ENCODE measurements at places on chromosomes 16 and 17. TPM values are rescaled to one million over a fixed set of nuclear protein-coding genes. Genes with fewer than 3 reads are reported as not detected.
A peak's percentile ranks its signal among the peaks of the same experiment; 100 is the strongest.

DNA sequence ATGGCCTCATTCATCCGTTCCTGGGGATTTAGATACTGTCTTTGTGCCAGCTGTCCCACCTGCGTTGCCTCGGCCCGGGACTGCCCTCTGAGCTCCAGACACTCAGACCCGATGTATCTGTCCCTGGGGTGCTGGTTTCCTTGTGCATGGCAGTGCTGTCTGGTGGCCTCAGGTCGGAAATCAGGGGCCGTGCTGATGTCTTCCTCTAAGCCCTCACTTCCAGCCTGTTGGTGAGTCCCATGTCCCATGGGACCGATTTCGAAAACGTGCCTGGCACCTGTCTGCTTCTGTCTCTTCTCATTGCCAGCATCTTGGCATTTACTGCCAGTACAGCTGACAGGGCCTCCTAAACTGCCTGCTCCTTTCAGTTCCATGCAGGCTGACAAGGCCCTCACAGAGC lies 22.1 kb downstream of the NT5M start:
- DNase-seq = no peak

- DNase-seq = peak; percentile 77
Measured at GRCh38 chr16:89192956-89193575, 7.3 kb downstream of the SLC22A31 start.

DNA sequence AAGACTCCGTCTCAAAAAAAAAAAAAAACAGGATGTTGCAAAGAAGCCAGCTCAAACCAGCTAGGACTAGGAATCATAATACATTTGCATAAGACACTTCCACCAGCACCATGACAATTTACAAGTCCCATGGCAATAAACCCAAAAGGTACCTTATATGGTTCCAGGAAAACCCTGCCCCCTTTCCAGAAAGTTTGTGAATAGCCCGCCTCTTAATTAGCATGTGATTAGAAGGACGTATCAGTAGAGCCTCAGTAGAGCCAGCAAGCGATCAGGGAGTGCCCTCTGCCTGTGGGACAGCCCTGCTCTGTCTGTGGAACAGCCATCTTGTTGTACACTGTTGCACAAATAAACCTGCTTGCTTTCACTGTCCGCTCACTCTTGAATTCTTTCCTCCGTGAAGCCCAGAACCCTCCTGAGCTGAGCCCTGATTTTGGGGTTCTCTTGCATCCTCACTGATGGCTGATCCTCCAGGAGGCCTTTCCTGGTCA lies 14.0 kb downstream of the NUPR1 start:
- DNase-seq = no peak

GRCh38 chr17:9928601-9929333 lies 23.7 kb upstream of the RCVRN start:
- DNase-seq = no peak

DNA sequence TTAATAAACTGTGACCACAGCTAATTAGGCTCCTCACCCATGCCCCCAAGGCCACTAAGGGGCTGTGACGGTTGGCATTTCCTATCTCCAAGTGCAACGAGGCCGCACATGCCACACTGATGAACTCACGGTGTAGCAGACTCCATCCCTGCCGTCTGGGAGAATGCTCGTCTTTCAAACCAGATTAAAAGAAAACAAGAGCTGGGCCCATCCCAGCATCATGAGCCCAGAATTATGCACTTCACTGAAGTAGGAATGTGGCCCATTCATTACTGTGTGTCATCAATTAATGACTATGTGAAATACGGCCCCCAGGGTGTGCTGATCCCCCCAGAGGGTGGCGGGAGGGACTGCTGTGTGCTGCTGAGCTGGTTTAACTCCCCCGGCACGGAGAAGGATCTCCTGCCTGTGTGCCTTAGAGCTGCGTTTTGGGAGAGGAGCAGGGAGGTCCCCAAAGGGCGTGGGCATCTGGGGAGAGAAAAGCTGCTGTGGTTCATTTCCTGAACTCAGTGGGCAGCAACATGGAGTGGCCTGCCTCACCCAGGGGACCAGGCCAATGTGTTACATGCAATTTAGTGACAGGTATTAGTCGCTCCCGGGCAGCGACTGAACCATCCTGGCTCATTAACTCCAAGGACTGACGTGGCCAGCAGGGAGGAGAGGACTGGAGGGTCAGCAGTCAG lies 194.5 kb downstream of the FOXL1 start:
- DNase-seq = no peak

DNA sequence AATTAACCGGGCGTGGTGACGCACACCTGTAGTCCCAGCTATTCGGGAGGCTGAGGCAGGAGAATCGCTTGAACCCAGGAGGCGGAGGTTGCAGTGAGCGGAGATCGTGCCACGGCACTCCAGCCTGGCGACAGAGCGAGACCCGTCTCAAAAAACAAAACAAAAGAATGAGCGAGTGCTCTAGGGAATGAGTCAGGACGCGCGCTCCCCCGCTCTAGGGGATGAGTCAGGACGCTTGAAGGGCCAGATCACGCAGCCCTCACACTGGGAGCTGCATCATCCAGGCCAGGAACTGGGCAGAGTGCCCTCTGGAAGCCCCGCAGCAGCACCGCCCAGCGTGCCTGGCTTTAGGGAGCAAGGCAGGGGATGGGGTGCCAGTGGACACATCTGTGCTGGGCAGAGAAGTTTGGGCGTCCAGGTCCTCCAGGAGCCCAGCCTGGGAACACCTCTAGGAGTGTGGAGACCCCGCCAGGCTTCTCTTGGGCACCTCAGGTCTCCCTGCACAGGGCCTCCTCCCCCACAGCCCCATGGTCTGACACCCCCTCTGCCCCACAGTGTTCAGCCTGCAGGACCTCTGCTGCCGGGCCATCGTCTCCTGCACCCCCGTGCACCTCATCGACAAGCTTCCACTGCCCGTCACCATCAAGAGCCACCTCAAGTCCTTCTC lies 3.9 kb upstream of the WFIKKN1 start:
- DNase-seq = peak; percentile 26

DNA sequence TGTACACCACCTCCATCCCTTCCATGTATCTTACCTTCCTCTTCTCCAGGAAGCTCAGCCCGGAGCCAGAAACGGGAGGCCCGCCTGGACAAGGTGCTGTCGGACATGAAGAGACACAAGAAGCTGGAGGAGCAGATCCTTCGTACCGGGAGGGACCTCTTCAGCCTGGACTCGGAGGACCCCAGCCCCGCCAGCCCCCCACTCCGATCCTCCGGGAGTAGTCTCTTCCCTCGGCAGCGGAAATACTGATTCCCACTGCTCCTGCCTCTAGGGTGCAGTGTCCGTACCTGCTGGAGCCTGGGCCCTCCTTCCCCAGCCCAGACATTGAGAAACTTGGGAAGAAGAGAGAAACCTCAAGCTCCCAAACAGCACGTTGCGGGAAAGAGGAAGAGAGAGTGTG lies 756 bp upstream of the MVP start:
- no peak for DNase-seq

CXCL16 gene
- 17.4 TPM for total RNA-seq

ITGAD gene
- not detected for total RNA-seq

DNA sequence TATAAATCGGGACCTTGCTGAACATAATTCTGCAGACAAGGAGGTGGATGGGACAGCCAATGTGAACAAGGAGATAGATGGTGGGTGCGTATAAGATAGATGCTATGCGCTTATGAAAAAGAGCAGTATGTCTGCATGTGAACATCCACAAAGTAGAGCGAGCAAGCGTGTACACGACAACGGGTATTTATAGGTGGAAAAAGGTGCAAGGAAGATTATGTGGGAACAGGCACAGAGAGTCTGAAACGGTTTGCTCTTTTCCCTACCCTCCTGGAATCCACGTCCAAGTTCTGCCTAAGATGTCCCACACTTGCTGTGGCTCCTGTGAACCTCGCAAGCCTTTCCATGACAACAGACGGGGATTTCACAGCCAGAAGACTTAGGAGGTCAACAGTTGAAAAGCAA lies 43.0 kb downstream of the SNX11 start:
- DNase-seq = no peak

SYNGR2 gene
- total RNA-seq = 219 TPM

ATP2C2 gene
- 1.8 TPM for total RNA-seq

NOG gene
- total RNA-seq = not detected

DNA sequence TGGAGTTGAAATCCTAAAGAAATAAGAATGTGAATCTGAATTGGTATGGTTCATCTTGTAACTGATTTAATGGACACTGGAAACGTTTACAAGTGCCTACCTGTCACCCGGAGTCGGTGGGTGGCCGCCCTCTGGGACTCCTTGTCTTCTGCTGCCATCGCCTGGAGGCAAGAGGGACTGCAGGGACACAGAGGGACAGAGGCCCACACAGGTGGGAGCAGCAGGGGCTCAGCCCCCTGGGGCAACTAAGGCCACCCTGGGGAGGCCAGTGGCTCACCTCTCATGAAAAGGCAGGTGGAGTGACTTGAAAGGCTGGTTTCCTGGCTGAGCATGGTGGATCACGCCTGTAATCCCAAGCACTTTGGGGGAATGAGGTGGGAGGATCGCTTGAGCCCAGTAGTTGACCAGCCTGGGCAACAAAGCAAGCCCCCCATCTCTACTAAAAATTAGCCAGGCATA lies 23.2 kb downstream of the TMEM92 start:
- DNase-seq = peak; percentile 89

KRTAP9-4 gene
- not detected for total RNA-seq

XYLT1 gene
- 10.7 TPM for total RNA-seq

- no peak for DNase-seq
Measured at GRCh38 chr17:56917559-56918296, 3.9 kb upstream of the TRIM25 start.

- peak; percentile 77 for DNase-seq
Measured at GRCh38 chr17:1460233-1460632, 4.2 kb upstream of the CRK start.

CCL17 gene
- total RNA-seq = not detected

Measured in stomach (tissue), 19 donors.